ENCODE measurements at places on chromosomes 7 and 10.
A peak's percentile ranks its signal among the peaks of the same experiment; 100 is the strongest.

- peak; percentile 8 for DNase-seq
Observed at GRCh38 chr7:106346678-106347217, 62.0 kb upstream of the NAMPT start.

DNA sequence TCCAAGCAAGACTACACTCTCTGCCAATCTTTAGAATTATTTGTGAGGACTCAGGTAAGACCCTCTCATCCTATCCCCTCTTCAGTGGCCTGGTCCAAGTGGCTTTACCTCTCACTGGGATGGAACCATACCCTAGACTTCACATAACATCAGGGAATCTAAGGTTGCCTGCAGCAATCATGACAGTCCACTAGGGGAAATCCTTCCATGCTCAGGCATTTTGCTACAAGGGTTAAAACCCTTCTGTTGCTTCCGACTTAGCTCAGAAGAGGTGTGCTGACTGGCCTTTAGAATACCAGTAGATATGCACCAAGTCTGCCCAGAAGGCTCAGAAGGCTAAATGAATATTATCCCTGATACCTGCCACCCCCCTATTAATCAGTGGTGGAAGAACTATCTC lies 24.9 kb upstream of the NPS start:
- no peak for DNase-seq

DNA sequence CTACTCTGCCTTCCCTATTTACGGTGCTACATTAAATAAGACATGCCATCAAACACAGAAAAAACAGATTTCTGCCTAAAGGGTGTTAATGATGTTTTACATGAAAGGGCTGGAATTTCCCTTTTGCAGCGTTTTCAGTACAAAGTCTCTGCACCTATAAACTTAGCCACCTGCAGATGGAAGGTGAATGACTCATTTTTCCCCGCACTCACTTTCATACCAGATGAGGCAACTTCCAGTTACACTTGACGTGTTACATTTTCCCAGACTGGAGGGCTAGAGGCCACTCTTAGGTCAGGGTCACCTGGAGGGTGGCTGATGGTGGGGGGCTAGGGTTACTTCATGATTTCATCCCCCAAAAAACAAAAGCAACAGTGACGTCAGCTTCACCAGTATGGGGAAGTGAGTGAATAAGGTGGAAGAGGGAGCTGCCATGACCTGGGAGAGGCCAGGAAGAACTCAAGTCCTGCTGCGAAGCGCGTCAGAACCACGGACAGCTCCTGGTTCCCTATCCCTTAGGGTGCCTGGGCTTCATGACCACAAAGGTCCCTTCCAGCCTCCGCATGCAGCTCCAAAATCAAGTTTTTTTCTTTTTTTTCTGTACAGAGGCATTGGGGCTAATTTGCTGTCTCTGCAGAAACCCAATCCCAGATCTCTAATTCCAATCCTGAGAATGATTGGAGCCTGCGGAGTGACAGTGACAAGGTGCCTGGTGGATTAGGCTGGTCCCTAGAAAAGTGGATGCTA lies 94.0 kb downstream of the ADARB2 start:
- no peak for DNase-seq

DNA sequence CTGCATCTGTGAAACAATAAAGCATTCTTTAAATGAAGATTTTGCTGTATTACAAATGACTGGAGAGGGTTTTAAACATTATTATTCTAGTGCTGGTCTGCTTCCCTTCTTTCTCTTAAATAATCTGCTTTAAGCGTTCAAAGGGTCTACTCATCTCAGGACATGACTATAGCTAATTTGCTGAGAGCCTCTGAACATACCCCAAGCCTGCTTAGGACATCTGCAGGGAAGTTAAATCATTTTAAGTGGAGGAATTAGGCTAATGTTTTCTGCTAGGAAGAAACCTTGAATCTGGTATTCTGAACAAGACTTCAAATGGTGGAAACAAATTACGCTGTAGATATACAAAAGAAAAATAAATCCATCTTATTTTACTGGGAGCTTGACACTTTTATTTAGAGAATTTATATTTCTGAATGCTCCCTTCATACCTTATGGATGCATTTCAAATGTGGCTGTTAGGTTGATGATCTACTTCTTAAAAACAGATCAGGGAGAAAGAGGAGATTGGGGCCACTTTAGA lies 124.4 kb upstream of the ITGB1 start:
- no peak for DNase-seq

- no peak for DNase-seq
Observed at GRCh38 chr10:65501259-65501658, 1424.6 kb upstream of the LRRTM3 start.

DNA sequence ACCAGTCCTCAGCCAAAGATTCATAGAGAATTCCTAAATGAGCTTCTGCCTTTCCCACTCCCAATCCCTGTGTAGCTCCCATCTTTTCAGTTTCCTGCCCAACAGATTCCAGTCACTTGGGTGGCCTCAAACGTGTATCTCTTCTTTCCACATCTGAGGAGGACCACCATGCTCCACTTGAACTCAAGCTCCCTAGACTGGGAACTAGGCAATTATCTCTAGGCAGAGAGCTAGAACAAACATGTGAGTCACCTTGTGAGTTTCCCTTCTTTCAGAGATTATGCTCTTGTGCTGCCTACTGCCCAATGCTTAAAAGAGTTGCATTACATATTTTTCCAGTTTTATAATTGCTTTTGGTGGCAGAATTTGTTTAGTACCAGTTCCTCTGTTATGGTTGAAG lies 178.0 kb downstream of the MDFIC start:
- no peak for DNase-seq

- DNase-seq: no peak
Observed at GRCh38 chr10:14653271-14654161, 121.2 kb downstream of the FAM107B start.

GRCh38 chr7:117470777-117471176 lies 9.0 kb upstream of the CFTR start:
- no peak for DNase-seq

GRCh38 chr7:150716368-150716767 lies at the start of gene GIMAP1:
GIMAP1 (plus strand) TSS chr7:150716613; CDS start chr7:150719048, 2,435 bp downstream.
- DNase-seq: no peak

DNA sequence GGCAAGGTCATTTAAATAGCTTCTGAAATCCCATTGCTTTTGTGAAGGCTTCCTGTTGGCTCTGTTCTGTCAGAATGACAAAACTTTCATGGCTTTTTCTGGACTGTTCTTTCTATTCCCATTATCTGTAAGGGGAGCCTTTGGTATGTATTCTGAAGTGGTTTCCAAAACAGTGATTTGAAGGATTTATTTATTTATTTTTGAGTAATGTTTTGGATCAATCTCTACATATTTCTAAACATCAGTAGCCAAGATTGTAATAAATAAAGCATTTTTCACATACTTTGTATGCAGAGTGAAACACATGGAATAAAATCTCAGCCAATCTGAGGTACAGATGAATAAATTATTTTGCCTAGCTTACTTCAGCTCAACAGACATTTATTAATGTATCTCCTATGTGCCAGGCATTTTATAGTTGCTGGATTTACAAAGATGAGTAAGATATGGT lies 121.1 kb downstream of the BBS9 start:
- no peak for DNase-seq

- DNase-seq: no peak
Observed at GRCh38 chr7:150610233-150610632, 22.0 kb downstream of the GIMAP6 start.

- DNase-seq: no peak
Observed at GRCh38 chr7:19094598-19095352, 22.7 kb downstream of the TWIST1 start.

GRCh38 chr7:155164316-155164715 lies 94.2 kb downstream of the HTR5A start:
- DNase-seq: no peak

DNA sequence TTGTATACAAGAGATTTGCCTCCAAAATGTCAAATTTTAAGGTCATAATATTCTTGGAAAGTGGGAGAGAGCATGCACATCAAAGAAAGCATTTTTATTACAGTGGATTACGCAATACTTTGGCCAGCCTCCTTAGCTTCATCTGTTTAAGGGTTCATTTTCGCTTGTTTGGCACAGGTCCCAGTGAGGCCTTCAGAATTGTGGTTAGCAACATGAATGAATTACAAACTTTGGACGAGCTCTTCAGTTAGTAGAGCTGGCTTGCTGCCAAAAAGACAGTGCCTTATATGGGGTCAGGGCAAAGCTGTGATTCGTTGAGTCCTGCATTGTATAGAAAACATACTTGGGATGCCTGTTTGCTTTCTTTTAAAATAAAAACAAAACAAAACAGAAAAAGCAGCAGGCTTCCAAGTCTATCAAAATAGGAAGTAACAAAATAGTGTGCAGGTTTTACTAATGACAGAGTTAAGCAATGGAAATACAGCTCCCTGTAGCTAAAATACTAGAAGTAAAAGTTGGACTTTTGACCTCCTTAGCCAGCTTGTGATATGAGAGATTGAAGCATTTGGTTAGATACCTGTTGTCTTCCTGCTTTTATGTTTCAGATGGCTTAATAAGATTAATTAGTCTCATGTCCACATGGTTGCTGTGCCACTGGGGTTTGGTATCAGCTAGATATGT lies 190.8 kb downstream of the MLLT10 start:
- DNase-seq: no peak

DNA sequence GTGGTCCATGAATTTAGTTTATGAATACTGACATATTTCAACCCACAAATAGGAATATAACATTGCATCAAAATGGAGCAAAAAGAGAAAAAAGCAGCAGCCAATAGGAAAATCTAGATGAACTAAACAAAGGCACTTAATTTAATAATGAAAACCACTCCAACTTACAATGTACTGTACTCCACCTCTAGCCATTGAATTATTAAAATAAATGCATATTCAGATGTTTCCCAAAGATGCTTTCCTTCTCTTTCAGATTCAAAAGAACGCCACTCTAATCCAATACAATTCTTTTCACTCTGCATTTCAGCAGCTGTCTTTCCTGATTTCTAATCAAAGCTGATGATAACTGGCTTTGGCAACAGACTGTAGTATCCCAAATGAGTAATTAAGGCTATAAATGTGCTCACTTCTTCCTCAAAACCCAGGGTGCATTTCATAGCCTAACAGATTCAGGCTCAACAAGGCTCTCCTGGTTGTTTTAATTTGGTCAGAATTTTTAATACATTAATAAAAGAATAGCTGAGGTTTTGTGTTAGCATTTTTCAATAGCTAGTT lies 577.1 kb downstream of the PARD3 start:
- DNase-seq: no peak

DNA sequence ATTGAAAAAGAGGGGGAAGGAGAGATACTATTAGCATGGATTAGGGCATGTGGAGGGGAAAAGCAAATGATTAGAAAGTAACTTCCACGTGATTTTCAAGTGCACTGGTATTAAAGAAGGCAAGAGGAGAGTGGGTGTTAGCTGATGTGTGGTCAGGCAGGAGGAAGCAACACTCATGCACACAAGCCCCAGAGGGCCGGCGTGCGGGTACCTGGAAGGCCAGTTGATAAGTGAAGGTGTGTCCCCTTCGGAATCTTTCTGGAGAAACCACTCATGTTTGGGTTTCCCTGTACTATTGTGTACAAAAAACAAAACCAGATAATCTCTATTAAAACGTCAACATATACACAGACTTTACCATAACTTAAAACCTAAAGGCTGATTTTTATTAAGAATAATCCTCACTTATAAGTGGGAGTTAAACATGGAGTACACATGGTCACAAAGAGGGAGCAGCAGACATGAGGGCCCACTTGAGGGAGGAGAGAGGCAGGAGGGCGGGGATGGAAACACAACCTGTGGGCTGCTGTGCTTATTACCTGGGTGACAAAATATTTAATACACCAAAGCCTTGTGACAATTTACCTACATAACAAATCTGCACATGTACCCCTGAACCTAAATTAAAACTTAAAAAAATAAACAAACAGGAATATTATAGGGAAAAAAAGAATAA lies 98.9 kb downstream of the SVIL start:
- DNase-seq: no peak

DNA sequence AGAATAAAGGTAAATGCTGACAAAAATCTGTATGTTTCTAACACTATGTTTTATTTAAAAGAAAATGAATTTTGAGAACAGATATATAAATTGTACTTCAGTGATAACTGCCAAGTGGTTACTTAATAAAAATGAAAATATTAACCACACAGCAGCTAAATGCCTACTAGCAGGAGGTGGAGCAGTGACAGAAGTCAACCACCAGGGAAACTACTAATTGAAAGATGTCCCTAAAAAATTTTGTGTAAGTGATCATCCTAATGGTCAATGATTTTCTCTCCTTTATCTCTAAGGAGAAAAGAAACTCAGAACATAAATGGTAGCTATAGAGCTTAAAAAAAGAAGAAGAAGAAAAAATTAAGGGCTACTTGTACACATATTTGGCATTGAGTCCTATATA lies 22.9 kb downstream of the WNT16 start:
- DNase-seq: no peak

- no peak for DNase-seq
Observed at GRCh38 chr10:86206240-86206579, 160.4 kb downstream of the GRID1 start.

DNA sequence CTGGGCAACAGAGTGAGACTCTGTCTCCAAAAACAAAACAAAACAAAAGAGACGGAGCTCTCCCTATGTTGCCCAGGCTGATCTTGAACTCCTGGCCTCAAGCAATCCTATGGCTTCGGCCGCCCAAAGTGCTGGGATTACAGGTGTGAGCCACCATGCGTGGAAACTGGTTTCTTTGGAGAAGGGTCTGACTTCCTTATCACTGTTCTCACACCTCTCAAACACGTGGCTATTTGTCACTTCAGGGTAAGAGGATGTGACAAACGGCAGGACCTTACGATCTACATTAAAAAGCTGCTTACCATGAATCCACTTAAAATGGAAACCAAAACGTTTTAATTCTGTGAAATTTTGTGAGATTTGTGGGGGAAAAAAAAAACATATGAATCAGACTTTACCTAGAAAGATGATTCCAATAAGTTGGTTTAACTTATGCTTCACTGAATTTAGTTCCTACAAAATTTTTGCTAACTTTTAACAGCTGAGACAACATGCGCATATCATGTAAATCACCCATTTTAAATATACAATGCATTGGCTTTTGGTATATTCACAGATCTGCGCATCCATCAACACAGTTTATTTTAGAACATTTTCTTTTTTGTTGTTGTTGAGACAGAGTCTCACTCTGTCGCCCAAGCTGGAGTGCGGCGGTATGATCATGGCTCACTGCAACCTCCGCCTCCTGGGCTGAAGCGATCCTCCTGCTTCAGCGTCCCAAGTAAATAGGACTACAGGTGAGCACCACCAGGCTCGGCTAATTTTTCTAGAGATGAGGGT lies 18.7 kb upstream of the FOXK1 start:
- no peak for DNase-seq

- DNase-seq: no peak
Observed at GRCh38 chr7:25408012-25408687, 179.9 kb upstream of the NPVF start.

GRCh38 chr10:114065049-114065435 lies 21.4 kb downstream of the ADRB1 start:
- no peak for DNase-seq

- no peak for DNase-seq
Observed at GRCh38 chr10:20515654-20516053, 381.5 kb downstream of the NEBL start.
